Skeletal muscle cell (primary cell): ENCODE measurements at places on chromosomes 7 and 10.
A peak's percentile ranks its signal among the peaks of the same experiment; 100 is the strongest.

- peak; percentile 4 for DNase-seq
These were observed 1247.8 kb downstream of the GATA3 start for GRCh38 chr10:9302140-9302746.

DNA sequence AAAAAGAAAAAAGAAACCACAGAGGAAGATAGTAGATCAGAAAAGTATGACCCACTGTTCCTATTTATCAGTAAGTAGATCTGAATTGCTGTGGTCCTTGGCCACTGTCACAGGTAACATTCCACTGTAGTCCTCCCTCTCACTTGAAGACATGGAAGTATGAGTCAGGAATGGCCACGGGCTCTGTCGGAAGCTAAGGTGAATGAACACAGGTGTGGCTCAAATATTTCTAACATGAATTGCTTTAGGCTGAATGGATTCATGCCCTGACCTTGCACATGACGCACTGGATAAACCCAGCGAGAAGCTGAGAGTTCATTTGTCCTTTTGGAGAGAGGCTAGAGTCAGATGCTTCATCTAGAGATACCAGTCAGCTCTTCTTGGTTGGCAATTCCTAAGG lies 224.5 kb upstream of the SP8 start:
- no peak for DNase-seq

- DNase-seq, result no peak
These were observed 140.7 kb downstream of the SND1 start for GRCh38 chr7:127792528-127793342.

DNA sequence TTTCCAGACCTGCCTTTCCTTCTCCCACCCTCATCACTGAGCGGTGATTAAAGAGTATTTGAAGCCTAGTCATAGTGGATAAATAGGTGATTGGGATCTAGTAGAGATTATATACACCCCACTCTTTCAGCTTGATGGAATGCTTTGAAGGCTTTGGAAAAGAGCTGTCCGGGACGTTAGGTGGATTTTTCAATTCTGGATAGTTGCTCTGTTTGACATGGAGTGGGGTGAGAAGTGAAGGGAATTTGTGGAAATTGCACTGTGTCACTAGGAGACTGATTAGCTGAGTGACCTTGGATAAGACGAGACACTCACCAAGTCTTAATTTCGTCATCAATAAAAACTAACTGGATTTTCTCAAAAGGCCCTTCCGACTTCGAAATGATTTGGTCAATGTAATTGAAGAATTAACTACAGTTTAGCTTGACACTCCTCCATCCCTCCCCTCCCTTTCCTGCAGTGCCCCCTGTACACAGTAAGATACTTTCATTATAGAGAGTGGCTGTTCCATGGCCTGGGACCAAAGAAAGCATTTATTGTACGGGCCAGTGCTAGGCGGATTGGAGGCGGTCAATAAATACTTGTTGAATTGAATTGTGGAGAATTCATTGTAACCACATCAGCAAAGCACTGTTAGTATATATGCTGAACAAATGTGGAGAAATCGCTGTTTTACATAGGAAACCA lies 962 bp downstream of the ZKSCAN1 start:
- DNase-seq, result no peak

GRCh38 chr7:55526770-55527169 lies 45.5 kb downstream of the VOPP1 start:
- DNase-seq, result no peak

DNA sequence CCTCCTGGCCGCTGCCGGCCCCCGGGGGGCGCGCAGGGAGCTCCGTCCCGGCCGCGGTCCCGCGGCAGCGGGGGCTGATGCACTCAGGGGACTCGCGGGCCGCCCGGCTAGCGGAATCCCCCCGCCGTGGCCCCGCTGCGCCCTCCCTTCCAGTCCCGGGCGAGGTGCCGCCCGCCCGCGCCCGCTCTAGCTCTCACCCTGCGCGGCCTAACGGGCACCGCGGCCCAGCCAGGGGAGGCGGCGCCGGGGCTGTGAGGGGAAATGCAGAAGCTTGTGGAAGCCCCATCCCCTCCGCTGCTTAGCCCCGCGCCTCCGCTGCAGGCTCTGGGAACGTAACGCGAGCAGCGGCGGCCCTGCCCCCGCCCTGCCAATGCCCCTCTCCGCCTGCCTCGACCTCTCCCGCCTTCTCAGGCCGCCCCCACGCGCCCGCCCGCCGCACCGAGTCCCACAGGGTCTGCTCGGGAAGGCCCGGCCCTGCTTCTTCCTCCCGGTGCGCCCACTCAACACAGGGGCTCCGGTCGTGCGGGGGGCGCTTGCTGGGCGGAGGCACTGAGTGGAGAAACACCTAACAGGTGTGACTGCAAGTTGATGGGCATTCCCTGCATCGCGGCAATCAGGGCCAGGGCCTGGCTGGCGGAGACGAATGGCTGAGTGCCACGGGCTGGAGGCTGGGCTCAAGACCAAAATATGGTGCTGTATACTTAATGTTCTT lies 384 bp upstream of the TMEM229A start:
- no peak for DNase-seq

- DNase-seq, result no peak
These were observed 4.9 kb downstream of the OPN4 start for GRCh38 chr10:86659161-86659691.

GRCh38 chr10:13944823-13945222 lies 358.1 kb downstream of the PRPF18 start:
- no peak for DNase-seq

GRCh38 chr10:124379609-124380193 lies 39.0 kb downstream of the OAT start:
- DNase-seq, result no peak

DNA sequence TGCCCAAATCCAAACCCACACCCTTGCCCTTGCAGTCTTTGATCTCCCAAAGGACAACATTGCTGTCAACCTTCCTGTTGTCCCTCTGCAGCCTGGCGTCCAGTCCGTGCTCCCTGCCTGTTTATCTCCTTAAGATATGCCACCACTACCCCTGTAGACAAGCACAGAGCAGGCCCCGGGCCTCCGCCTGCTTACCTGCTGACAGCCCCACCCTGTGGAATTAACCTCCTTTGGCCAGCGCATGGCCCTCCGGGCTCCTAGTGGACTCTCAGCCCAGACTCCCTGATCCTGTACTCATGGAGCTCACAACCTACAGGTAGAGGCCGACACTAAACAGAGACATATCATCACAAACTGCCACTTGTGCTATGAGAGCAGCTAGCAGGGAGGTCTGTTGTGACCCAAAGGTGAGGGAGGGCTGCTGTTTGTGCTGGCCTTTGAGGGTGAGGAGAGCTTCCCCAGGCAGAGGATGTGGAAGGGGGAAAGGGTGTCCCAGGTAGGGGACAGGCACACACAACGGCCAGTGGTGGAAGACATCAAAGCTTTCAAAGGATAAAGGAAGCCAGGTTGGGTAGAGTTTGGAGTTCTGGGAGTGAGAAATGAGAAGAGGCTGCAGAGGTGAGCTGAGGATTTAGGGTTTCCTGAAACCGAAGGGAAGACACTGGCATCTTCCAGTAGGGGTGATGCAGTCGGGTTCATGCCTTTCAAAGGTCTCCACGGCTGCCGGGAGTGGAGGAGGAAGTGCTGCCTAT lies 174.5 kb upstream of the ZMIZ1 start:
- DNase-seq, result no peak

- DNase-seq, result no peak
These were observed 26.9 kb upstream of the PITRM1 start for GRCh38 chr10:3199488-3199887.

GRCh38 chr7:36176697-36177096 lies 23.6 kb downstream of the EEPD1 start:
- no peak for DNase-seq

GRCh38 chr7:11006291-11006690 lies 32.6 kb downstream of the PHF14 start:
- no peak for DNase-seq
